ENCODE measurements at places on chromosomes 5 and 9.

GRCh38 chr5:8895599-8895998 lies 650.3 kb downstream of the SEMA5A start:
- no peak for DNase-seq

DNA sequence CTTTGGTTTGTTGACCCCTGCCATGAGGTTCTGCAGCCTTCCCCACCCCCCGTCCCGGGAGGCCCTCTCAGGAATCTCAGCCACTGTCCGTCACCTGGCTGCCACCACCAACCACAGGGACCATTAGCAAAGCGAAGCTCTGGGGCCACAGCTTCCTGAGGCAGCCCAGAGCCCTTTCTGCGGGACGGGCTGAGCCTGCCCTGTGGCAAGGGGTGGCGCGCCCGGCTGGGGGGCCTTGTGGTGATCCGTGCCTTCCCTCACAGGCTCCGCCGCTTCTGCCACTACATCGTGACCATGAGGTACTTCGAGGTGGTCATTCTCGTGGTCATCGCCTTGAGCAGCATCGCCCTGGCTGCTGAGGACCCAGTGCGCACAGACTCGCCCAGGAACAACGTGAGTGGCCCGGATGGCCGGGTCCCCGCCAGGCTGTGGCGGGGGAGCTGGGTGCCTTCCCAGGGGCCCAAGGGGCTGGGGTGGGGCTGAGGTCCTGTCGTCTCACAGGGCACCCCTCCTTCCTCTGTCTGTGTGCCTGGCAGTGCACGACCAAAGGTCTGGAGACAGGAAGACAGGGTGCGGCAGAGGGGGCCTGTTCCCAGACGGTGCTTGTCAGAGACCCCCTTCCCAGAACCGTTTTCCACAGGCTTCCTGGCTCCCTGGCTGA lies 169.2 kb downstream of the CACNA1B start:
- no peak for DNase-seq

DNA sequence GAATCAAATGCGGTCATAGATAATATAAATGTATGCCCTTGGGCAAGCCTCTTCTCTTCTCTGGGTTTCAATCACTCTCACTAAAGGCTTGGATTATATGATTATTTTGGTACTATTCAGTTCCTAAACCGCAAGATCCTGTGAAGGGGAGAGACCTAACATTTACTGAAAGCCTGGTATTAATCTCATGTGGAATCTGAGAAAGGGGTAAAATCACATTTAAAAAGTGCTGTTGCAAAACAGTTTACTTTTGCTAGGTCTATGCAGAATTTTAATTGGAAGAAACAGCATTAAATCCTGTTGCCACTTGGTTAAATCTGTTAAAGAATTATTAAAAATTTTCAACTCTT lies 50.7 kb downstream of the SLC44A1 start:
- no peak for DNase-seq

- DNase-seq: no peak
Measured at GRCh38 chr9:35716230-35716629, 15.8 kb downstream of the TLN1 start.

DNA sequence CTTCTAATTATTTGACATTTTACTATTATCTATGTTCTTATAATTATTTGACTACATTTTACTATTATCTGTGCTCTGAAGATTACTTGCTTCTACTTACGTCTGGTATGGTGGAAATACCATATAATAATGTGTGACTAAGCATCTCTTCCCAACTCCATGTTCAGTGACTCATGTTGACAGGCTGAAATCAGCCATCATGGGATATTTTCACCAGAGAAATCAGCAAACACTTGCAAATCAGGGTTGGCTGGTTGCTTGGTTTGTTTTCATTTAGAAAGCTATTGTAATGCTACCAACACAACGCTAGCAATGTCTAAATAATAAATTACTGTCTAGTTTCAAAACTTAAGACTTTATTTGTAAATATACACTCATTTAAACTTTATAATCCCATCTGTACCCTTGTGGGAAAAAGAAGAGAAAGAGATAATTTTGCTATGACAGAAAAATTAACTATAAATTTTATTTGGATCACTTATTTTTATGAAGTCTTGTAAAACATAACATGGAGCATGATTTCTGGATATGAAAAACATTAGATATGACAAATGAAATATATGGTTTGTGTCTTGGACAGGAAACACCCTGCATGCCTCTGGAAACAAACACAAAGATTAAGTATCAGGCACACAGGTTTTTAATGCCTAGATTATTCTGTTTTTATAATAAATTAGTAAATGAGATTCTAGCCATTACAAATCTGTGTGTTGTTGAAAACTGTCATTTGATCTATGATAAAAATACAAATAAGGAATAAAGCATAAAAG lies 337.6 kb downstream of the BNC2 start:
- no peak for DNase-seq

GRCh38 chr5:13658761-13659160 lies 285.7 kb downstream of the DNAH5 start:
- DNase-seq: no peak

DNA sequence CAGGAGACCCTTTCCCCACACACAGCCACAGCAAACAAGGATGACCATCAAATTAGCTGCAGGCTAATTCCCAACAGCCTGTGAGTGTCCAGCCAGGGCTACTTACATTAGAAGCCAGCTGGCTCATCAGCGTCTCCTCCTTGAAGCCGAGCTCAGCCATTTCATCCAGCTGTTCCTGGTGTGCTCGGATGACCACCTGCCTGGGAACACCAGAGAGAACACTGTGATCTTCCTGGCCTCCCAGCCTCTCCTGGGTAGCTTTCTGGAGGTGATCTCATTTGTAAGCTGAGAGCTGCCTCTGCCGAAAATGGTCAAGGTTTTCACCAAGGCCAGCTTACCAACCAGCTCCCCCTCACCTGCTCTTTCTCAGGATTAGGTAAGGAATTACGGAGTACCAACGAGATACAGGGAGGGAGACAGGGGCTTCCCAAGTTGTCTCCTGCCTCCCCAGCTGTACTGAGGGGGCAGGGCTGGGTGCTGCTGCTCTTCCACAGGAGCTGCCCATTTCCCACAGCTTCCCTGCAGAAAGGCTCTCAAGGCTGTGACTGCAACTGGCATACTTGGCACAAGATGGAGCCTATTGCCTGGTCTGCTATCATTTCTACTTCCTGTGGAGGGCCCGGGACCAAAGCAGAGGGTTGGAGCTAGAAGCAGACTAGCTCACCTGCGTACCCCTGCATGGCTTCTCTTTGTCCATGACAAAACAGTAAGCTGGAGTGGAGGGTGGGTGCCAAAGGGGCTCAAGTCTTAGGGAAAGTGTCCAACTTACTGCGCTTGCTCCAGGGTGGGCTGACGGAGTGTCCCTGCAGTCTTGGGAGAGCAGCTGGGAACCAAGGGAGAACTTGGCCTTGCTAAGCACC lies 73.9 kb downstream of the KIF24 start:
- DNase-seq: no peak

- DNase-seq: no peak
Measured at GRCh38 chr9:86985132-86985647, 37.9 kb upstream of the GAS1 start.

- DNase-seq: peak; percentile 23
Measured at GRCh38 chr9:3012842-3013241, 168.9 kb upstream of the PUM3 start.

GRCh38 chr5:145294331-145294730 lies 540.8 kb downstream of the PRELID2 start:
- DNase-seq: no peak

- no peak for DNase-seq
Measured at GRCh38 chr5:114988096-114988495, 181.6 kb downstream of the TRIM36 start.

DNA sequence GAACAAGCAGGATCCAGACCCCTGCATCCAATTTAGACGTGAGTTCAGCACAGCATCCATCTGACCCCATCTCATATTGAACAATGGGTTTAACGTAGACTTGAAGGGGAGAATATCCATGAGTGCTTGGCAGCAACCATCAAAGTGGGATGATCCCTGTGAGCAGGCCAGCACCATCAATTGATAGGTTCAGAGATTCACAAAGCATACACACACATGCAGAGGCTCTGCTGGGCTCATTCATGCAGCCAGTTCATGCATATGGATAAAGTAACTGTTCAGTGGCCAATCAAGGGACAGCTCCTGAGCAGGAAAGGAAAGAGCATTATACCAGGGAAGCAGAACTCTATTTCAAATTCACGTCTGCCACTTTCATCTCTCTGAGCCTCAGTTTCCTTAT lies 24.8 kb upstream of the CPEB4 start:
- DNase-seq: no peak

GRCh38 chr9:126081746-126082145 lies 244.9 kb upstream of the MVB12B start:
- DNase-seq: no peak

DNA sequence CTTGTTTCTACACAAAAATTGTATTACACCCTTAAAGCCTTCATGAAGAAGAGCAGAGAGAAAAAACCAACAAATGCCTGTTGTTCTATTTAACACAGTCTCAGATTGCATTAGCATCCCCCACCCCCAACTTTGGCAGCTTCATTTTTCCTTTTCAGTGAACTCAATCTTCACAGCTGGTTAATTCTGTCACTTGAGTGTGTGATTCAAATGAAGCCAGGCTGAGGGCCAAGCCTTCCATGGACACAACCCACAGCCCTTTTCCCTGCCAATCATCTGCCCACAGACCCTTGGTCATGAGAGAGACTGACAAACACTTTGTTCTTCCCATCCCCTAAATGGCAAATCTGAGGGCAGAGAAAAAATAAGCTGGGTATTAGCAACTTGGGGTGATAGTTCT lies 217.5 kb upstream of the NMUR2 start:
- no peak for DNase-seq

DNA sequence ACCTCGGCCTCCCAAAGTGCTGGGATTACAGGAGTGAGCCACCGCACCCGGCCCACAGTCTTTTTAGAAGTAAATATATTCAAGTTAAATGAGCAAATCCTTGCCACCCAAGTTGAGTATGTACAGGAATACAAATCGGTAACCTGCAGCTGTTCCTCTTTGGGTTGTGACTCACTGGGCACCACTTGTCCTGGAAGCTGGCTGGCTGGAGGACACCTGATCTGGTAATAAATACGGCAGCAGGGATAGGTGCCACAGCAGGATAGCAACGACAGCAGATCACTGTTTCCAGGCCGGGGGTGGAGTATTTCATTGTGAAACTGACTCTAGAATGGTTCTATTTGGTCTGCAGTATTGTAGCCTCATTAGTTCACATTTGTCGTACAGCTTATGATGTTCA lies 35.7 kb upstream of the SLC36A2 start:
- no peak for DNase-seq

GRCh38 chr9:137034039-137034708 lies 2.3 kb upstream of the FUT7 start:
- peak; percentile 48 for DNase-seq

- DNase-seq: peak; percentile 10
Measured at GRCh38 chr5:136675769-136676168, 310.4 kb upstream of the TRPC7 start.

DNA sequence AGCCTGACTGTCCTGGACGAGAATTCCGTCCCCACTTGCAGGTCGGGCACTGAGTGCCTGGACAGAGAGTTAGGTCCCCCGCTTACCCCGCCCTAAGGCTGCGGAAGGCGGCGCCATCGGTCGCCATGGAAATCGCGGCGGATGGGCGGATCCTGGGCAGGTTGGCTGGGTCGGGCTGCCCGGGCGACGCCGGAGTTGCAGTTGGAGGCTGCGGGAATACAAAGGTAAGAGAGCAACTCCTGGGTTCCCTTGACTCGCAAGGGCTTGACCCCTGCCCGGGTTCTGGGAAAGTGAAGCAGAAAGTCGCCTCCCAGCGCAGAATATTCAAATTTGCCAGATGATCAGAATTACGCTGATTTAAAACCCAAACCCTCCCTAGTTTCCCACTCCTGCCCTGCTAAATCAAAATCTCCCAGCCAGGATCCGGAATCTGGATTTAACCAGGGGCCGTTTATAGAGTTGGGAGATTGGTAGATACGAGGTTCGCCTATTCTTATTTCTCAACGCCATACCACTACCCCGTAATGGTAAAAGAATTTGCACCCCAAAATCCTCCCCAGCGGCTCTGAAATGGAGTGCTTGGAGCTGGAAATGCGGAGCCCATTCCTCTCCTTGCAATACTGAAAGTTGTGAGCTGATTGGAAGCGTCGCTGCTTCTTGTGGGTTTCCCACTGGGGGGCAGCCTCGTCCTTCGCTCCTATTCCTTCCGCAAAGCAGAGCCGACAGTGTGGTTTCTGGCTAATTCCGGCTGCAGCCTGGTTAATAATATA lies 156.4 kb upstream of the RASEF start:
- DNase-seq: peak; percentile 23

DNA sequence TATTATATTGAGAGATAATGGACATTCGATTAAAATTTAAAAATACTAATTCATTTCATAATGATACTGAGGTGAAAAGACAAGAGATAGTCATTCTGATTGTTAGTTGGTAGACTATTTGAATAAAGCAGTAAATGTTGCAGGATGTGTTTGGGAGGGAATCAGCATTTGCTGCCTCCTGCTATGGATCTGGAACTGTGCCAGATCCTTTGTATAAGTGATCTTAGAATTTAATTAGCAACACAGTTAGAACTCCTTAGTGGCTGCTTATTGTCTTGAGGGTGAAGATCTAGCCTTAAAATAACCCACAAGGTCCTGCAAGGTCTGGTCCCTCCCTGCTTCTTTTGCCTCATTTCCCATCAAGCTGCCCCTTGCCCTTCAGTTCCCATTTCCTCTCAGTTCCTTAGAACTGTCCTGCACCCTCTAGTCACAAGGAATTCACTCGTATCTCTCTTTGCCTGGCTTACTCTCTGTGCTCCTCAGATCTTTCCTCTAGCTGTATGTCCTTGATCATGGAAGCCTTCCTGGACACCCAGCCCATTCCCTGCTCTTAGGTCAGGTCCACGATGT lies 12.5 kb downstream of the LECT2 start:
- no peak for DNase-seq

GRCh38 chr5:179832039-179832745 lies 11.5 kb downstream of the SQSTM1 start:
- DNase-seq: no peak

- no peak for DNase-seq
Measured at GRCh38 chr9:3292311-3292710, 233.5 kb downstream of the RFX3 start.

- no peak for DNase-seq
Measured at GRCh38 chr5:90569084-90569483, 10.5 kb downstream of the ADGRV1 start.

DNA sequence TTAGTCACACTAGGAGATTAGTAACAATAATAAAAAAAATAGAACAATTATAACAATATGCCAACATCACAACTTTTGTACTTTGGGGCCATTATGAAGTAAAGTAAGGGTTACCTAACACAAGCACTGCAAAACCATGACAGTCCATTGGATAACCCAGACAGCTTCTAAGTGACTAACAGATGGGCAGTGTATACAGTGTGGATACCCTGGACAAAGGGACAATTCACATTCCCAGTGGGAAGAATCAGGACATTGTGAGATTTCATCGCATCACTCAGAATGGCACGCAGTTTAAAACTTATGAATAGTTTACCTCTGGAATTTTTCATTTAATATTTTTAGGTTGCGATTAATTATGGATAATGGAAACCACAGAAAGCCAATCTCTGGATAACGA lies 45.6 kb upstream of the JADE2 start:
- no peak for DNase-seq

- DNase-seq: no peak
Measured at GRCh38 chr5:149325894-149326293, 19.4 kb upstream of the GRPEL2 start.

GRCh38 chr5:104052558-104053352 lies 490.2 kb upstream of the NUDT12 start:
- no peak for DNase-seq

GRCh38 chr5:149284501-149284900 lies 12.8 kb downstream of the AFAP1L1 start:
- DNase-seq: no peak

- no peak for DNase-seq
Measured at GRCh38 chr9:34961574-34962490, 3.7 kb downstream of the PHF24 start.

- no peak for DNase-seq
Measured at GRCh38 chr9:79652598-79652997, 80.8 kb downstream of the TLE4 start.

All from HuH-7 (cell line).